ENCODE measurements at places on chromosomes 5 and 9. TPM values are rescaled to one million over a fixed set of nuclear protein-coding genes. Genes with fewer than 3 reads are reported as not detected.

Gene IFNB1
- not detected for total RNA-seq

Gene IFNA21
- total RNA-seq = not detected

Gene TICAM2
- 2.1 TPM for total RNA-seq

Gene TEX48
- total RNA-seq = not detected

Gene ATP6V0E1
- 201 TPM for total RNA-seq

Gene FCN2
- total RNA-seq = not detected

Gene CDK5RAP2
- total RNA-seq = 34.9 TPM

Gene FRMD3
- total RNA-seq = 17.2 TPM

Gene TRIM36
- total RNA-seq = 0.74 TPM

Gene CTXN3
- not detected for total RNA-seq

Gene SCGB3A2
- total RNA-seq = not detected

Gene IFNA8
- total RNA-seq = not detected

Gene GTF2H2
- total RNA-seq = 13.1 TPM

Gene ADAMTS16
- total RNA-seq = not detected

Gene PTPN3
- 1.1 TPM for total RNA-seq

Gene JMY
- 10.7 TPM for total RNA-seq

Gene INSL6
- not detected for total RNA-seq

Gene NME5
- 1.1 TPM for total RNA-seq

Gene HAPLN1
- not detected for total RNA-seq

Gene OBP2B
- not detected for total RNA-seq

Gene AK8
- total RNA-seq = not detected

Gene PHF24
- not detected for total RNA-seq

Gene GHR
- total RNA-seq = 1.1 TPM

Gene CER1
- not detected for total RNA-seq

Gene S1PR3
- total RNA-seq = 22.4 TPM

Gene DBH
- total RNA-seq = not detected

Gene OTULINL
- 0.14 TPM for total RNA-seq

Gene IL5
- not detected for total RNA-seq

Gene ATOSB
- 17.7 TPM for total RNA-seq

Gene ANKRD31
- total RNA-seq = not detected

Gene DPYSL3
- 138 TPM for total RNA-seq

Gene PCDHGA2
- 0.79 TPM for total RNA-seq
